Sigmoid colon (tissue), 7 donors: ENCODE measurements at places on chromosomes 2 and 18. TPM values are rescaled to one million over a fixed set of nuclear protein-coding genes. Genes with fewer than 3 reads are reported as not detected.
A peak's percentile ranks its signal among the peaks of the same experiment; 100 is the strongest.

DNA sequence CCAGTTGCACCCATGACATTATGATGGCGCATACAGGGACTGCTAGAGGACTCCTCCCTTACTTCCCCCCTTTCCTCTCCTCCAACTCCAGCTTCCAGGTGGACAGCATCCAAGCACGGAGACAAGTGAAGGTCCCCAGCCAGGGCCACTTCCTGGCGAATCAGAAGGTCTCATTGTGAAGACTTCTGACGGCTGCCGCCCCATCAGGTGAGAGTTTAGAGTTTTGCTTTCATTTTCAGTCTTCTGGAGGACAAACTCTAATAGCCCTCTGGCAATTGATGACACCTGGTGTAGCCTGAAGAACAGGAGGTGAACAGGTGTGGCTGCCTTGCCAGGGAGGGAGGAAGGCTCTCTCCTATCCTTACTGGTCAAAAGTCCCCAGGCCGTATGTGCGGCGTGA, 77.3 kb upstream of the KCNH7 start:
- no peaks in the 10 kb centered on the region for H3K4me1 ChIP-seq
- H3K36me3 ChIP-seq, result no peaks in the 10 kb centered on the region
- no peak overlapping the region for H3K27ac ChIP-seq
- no peak for DNase-seq
- H3K27me3 ChIP-seq, result no peaks in the 10 kb centered on the region

DNA sequence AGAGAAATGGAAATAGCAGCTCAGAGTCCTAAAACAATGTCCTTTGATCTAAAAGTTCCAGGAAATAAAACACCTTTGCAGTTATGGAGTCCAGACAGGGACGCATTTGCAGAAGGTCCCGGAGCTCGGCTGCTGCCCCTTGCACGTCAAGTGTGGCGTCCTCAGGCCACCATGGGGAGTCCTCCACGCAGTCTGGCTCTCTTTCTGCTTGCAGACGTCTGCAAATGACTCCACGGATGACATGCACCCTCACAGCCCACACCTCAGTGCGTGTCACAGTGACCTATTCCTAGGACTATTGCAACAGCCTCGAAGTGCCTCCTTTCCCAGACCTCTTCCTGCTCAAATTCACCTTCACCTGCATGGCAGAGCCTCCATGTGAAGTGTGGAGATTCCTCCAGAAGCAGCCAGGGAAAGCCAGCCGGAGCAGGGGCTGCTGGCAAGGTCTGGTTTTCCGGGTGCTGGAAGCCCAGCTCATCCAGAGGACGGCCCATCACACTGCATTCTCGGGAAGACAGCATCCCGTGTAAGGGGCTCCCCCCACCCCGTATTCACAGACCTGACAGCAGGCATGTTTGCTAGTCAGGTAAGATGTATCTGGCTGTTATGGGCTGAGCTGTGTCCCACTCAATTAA, 137.7 kb downstream of the ASB1 start:
- no peak for DNase-seq
- no peaks in the 10 kb centered on the region for H3K4me1 ChIP-seq
- no peak overlapping the region for H3K4me3 ChIP-seq
- H3K27me3 ChIP-seq, result no peaks in the 10 kb centered on the region

DNA sequence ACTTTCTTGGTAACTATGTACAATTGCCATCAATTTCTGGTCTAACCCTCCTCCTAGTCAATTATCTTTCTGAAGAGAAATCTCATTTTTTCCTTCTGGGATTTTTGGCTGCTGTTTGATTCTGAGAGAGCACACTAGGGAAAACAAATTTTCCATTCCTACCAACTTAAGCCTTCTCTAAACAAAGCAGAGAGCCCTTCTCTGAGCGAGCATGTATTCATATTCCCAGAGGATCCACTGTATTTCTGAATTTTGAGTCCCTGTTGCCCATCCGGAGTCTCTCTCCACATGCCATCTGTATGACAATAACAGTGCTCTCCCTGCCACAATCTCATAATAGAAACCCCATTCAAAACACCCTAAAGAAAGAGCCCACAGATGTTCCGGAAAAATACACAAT, 78.5 kb downstream of the MAIP1 start:
- H3K4me1 ChIP-seq, result no peaks in the 10 kb centered on the region
- no peak overlapping the region for H3K27ac ChIP-seq
- DNase-seq, result no peak
- H3K36me3 ChIP-seq, result no peaks in the 10 kb centered on the region

- peaks cover 4% of the 10 kb centered on the region for H3K4me1 ChIP-seq
- H3K27ac ChIP-seq, result no peak overlapping the region
- DNase-seq, result no peak
- H3K36me3 ChIP-seq, result peaks cover 10% of the 10 kb centered on the region
- H3K4me3 ChIP-seq, result no peak overlapping the region
- no peaks in the 10 kb centered on the region for H3K27me3 ChIP-seq
Observed at GRCh38 chr2:10439971-10440370, 8.2 kb downstream of the ODC1 start.

DNA sequence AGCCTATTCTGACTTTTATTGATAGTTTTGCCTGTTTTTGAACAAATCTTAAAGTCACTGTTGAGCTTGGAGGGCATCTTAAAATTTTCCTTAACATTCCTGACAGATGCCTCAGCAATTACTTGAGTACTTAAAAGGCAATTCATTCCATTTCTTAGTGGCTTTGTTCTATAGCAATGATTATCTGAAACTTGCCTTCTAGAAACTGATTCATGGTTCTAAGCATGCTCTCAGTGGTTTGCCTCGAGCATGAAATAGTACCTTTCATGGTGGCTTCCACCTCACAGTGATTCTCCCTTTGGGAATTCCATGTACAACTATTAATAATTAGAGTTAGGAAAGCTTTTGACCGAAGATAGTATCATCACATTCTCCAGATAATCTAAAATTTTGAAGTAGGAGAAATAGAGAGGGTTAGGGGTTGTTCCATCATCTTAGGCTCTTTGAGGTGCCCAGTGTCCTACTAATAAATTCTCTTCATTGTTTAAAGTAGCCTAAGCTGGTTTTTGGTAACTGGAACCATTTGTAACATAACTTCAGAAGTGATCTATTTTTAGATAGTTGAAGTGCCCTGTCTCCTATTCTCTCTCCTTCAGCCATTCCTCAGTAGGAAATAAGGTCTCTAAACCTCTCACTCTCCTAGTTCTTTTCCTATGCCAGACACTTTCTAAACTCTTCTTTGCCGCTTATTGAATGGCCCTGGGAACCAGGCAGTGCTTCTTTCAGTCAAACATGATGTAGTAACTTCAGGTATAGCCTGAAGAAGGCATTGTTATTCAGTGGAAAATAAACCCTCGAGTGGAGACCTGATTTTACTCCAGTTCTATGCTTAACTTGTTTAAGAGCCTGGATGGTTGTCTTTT, 156.1 kb downstream of the HAUS1 start:
- no peaks in the 10 kb centered on the region for H3K27me3 ChIP-seq
- peaks cover 16% of the 10 kb centered on the region for H3K4me1 ChIP-seq
- H3K27ac ChIP-seq, result peak overlapping the region; percentile 32
- peaks cover 11% of the 10 kb centered on the region for H3K36me3 ChIP-seq
- no peak for DNase-seq

DNA sequence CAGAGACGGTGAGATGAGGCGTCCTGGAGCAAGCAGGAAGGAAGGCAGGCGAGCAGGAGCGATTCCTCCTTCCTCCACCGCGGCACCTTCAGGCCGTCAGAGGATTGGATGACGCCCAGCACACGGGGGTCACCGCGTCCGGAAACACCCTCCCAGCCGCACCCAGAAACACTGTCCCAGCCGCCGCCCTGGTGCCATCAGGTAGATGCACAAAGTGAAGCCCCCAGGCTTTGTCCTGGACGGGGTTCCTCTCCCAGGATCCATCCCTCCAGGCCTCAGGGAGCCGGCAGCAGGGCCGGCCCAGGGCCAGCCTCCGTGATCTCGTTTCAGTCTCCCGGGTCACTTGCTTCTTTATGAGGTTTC, 31.5 kb downstream of the RTP5 start:
- H3K36me3 ChIP-seq, result no peaks in the 10 kb centered on the region
- no peak overlapping the region for H3K4me3 ChIP-seq
- no peak overlapping the region for H3K27ac ChIP-seq
- peaks cover 13% of the 10 kb centered on the region for H3K4me1 ChIP-seq

DNA sequence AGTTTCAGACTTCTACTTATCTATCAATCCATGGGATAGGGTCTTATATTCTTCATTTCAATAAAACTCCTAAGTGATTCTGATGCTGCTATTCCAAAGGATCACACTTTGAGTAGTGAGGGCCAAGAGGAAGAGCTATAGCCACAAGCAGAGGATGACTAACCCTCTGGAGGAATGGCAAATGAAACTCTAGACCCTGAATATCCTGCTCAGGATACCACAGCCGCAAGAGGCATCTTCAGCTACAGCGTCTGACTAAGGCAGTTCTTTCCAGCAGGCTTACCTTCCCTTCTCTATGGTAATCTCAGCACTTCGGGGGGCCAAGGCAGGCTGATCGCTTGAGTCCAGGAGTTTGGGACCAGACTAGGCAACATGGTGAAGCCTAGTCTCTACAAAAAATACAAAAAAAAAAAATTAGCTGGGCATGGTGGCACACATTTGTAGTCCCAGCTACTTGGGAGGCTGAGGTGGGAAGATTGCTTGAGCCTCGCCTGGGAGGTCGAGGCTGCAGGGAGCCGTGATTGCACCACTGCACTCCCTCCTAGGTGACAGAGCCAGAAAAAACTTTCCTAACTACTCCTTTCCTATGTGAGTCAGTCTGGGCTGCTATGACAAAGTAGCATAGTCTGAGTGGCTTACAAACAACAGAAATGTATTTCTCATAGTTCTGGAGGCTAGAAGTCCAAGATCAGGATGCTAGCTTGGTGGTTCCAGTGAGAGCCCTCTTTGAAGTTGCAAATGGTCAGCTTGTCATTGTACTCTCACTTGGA, 371.9 kb downstream of the IRS1 start:
- H3K36me3 ChIP-seq, result no peaks in the 10 kb centered on the region
- DNase-seq, result no peak
- no peak overlapping the region for H3K4me3 ChIP-seq
- no peaks in the 10 kb centered on the region for H3K27me3 ChIP-seq

GRCh38 chr2:3023531-3023930, 354.1 kb downstream of the EIPR1 start:
- no peaks in the 10 kb centered on the region for H3K4me1 ChIP-seq
- H3K36me3 ChIP-seq, result no peaks in the 10 kb centered on the region
- no peak for DNase-seq
- no peak overlapping the region for H3K4me3 ChIP-seq
- no peaks in the 10 kb centered on the region for H3K27me3 ChIP-seq

DNA sequence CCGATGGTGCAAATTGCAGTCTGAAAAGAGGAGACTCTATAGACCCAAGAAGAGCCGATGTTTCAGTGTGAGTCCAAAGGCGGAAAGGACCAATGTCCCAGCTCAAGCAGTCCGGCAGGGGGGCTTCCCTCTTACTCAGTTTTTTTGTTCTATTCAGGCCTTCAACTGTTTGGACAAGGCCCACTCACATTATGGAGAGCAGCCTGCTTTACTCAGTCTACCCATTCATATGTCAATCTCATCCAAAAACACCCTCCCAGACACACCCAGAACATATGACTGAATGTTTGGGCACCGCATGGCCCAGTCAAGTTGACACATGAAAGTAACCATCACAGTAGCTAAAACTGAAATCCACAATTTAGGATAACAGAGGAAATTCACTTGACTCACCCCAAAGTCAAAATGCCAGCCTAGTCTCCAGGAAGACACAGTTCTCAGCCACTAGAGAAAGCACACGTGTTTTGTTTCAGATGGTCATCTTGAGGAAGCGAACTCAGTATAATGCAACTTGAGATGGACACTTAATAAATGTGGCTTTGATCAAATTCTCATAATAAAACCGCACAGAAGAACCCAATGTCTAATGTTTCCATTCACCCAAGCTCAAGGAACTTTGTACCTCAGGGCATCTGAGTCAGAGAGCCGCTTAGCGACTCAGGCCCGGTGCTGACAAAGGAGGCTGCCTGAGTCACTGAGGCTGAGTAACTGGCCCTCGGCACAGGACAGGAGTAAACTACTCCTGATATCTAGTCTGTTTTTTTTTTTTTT, 2.4 kb downstream of the FHL2 start:
- peak; percentile 74 for DNase-seq
- no peaks in the 10 kb centered on the region for H3K4me1 ChIP-seq
- peak overlapping the region; percentile 90 for H3K27ac ChIP-seq
- H3K27me3 ChIP-seq, result no peaks in the 10 kb centered on the region
- no peaks in the 10 kb centered on the region for H3K36me3 ChIP-seq
- peak overlapping the region; percentile 76 for H3K4me3 ChIP-seq

DNA sequence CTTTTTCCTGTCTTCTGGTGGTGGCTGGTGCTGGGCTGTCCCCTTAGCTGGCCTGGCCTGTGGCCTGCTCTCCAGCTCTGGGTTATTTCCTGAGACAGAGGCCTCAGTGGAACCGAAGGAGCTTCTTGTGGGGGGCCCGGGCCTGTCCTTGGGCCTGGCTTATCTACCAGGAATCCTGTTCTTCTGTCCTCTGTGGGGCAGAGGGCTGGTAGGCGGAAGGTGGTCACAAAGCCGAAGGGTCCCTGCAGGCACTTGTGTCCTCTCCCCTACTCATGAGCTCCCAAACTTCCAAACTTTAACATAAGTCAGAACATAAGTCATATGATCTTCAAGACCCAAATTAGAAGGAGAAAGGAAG, 74.6 kb upstream of the MCFD2 start:
- H3K27me3 ChIP-seq, result no peaks in the 10 kb centered on the region
- H3K4me3 ChIP-seq, result no peak overlapping the region
- DNase-seq, result no peak
- peak overlapping the region; percentile 88 for H3K27ac ChIP-seq

The RAB27B gene
- total RNA-seq, result 1.4 TPM

The UGT1A7 gene
- not detected for total RNA-seq

DNA sequence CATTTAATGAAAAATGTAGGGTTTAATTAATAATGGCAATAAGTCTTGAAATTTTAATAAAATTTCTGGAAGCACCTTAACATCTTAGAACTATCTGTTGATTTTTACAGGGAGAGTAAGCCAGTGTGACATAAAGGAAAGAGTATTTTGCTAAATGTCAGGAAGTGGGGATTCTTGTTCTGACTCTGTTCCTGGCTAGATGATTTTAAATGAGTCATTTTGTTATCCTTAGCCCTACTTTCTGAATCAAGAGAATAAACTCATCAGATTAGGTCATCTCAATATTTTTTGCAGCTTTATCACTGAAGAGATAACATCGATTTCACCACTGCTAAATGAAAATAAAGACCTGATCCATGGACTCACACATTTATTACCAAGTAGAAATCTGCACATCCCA, 377.5 kb upstream of the CYRIA start:
- DNase-seq, result no peak
- no peaks in the 10 kb centered on the region for H3K4me1 ChIP-seq
- H3K27ac ChIP-seq, result no peak overlapping the region
- H3K4me3 ChIP-seq, result no peak overlapping the region
- no peaks in the 10 kb centered on the region for H3K36me3 ChIP-seq

GRCh38 chr2:41966431-41966893, 81.4 kb upstream of the PKDCC start:
- H3K36me3 ChIP-seq, result no peaks in the 10 kb centered on the region
- peak; percentile 92 for DNase-seq
- peak overlapping the region; percentile 77 for H3K27ac ChIP-seq
- no peak overlapping the region for H3K4me3 ChIP-seq
- peaks cover 57% of the 10 kb centered on the region for H3K4me1 ChIP-seq

- no peaks in the 10 kb centered on the region for H3K36me3 ChIP-seq
- no peaks in the 10 kb centered on the region for H3K27me3 ChIP-seq
- no peak overlapping the region for H3K4me3 ChIP-seq
- H3K27ac ChIP-seq, result peak overlapping the region; percentile 58
- H3K4me1 ChIP-seq, result no peaks in the 10 kb centered on the region
Observed at GRCh38 chr2:9235147-9236044, 28.8 kb downstream of the ASAP2 start.

The KYNU gene
- 1.4 TPM for total RNA-seq

- no peak for DNase-seq
- H3K36me3 ChIP-seq, result no peaks in the 10 kb centered on the region
- H3K4me1 ChIP-seq, result no peaks in the 10 kb centered on the region
- no peak overlapping the region for H3K4me3 ChIP-seq
- H3K27me3 ChIP-seq, result peaks cover 11% of the 10 kb centered on the region
Observed at GRCh38 chr18:37529296-37529695, 36.3 kb downstream of the CELF4 start.
